ENCODE measurements at places on chromosomes 5 and 9.
A peak's percentile ranks its signal among the peaks of the same experiment; 100 is the strongest.

DNA sequence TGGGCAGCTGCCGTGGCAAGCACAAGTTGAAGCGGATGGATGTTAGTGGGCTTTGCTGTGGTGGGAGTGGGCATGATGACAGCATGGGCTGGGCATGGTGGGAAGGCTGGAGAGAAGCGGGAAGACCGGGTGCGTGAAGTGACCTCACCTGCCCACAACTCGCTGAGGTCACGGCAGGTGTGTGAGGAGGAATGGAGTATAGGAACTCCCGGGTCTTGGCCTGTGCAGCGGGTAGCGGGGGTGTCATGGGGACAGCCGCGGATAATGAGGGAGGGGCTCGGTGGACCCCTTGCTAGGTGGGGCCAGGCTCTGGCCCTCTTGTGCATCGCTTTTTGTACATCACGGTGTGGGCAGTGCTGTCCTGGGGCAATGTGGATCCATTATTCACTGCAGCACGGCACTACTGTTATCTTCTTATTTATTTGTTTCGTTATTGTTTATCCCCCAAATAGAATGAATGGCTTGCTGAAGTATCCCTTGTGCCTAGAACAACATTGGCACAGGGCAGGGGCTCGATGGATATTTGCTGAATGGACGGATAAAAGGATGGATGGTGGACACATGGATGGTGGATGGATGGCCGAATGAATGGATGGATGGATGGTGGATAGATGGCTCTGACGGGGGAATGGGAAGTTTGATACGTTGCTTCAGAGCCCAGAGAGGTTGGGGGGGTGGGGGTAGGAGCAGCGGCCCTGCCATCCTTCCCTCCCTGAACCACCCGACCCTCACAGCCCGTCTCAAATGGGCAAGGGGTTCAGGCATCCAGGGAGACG is 14.6 kb downstream of the PROP1 start:
- no peak for DNase-seq

- DNase-seq: no peak
These were observed 410.7 kb downstream of the DMRTA1 start for GRCh38 chr9:22857316-22857715.

DNA sequence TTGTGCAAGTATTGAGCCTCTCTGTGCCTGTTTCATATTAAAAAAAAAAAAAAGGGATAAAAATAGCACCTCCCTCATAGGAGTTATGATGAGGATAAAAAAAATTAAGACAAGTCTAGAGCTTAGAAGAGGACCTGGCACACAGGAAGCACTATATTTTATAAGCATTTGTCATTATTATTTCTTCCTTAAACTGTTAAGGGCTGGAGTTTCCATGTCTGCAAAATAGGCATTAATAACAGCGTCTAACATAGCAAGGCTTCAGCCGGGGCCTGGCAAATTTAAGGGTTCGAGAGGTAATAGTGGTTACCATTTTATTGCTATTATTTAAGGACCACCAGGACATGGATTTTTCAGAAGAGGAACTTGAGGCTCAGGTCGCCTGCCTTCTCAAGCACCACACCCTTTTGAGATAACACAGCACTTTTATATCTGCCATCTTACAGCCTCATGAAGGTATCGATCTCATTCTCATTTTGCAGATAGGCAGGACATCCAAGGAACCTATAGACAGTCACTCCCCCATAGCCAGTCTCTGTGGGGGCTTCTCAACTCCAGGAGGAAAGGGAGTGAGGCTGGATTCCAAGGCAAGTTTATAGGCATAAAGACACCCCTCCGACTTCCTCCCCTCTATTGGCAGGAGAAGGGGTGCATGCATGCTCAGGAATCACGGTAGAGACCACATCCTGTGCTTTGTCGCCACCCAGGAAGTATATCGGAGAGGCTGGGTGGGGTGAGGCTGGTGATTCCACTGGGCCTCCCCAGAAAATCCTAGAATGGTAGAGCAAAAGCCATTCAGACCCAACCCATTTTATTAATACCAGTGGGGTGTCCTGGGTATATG is 2.4 kb downstream of the ANXA6 start:
- no peak for DNase-seq

DNA sequence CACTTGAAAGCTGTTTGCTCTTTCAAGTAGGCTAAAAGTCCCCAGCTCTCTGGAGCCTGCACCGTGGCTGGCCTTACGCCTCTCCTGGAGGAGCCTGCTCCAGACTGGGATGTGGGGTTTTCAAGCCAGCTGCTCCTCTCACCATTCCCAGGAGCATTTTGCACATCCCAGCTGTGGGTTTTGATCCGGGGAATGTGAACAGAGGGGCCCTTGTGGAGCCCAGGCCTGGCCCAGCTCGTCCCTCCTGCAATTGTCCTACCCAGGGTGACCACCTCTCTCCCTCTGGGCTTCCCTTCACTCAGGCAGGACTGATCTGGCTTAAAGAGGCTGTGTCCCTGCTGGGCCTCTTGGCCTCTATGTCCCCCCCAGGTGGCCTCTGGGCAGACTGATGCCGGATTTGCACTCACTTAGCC is 32.5 kb upstream of the TIFAB start:
- no peak for DNase-seq

DNA sequence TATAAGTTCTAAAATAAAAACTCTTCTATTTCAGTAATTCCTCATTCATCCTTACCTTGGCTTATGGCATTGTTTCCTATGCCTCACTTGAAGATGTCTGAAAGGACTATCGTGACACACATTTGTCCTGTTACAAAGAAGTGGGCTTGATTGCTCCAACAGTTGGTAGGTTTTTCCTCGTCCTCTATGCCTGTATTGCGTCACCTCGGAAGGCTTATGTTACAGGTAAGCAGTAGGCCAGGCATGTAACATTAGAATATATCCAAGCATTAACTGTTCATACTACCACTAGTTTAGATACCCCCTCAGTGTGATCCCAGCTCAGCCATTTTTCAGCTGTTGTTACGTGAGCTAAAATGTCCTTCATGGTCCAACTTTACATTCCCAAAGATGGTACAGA is 116.7 kb downstream of the MLLT3 start:
- DNase-seq: no peak

- DNase-seq: peak; percentile 49
These were observed 23.4 kb downstream of the UBLCP1 start for GRCh38 chr5:159286420-159287035.

- DNase-seq: no peak
These were observed 216.6 kb downstream of the SGCD start for GRCh38 chr5:156543348-156544145.

GRCh38 chr9:78325343-78325742 is 28.4 kb downstream of the PSAT1 start:
- peak; percentile 44 for DNase-seq

DNA sequence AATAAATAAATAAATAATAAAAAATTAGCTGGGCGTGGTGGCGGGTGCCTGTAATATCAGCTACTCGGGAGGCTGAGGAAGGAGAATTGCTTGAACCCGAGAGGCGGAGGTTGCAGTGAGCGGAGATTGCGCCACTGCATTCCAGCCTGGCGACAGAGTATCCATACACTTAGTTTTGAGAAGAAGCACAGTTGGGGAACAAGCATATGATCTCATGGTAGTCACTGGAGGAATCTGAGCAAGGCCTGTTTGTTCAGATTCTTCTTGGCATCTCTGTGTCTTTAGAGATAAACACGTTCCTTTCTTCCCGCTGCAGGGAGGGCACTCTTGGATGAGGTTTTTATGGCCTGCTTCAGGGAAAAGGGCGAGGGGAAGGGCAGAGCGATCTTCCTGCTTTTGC is 15.6 kb upstream of the DENND1A start:
- no peak for DNase-seq

GRCh38 chr5:153347611-153348010 is 142.9 kb upstream of the GRIA1 start:
- no peak for DNase-seq

- DNase-seq: peak; percentile 75
These were observed 84.5 kb downstream of the FOXD1 start for GRCh38 chr5:73363911-73364730.

DNA sequence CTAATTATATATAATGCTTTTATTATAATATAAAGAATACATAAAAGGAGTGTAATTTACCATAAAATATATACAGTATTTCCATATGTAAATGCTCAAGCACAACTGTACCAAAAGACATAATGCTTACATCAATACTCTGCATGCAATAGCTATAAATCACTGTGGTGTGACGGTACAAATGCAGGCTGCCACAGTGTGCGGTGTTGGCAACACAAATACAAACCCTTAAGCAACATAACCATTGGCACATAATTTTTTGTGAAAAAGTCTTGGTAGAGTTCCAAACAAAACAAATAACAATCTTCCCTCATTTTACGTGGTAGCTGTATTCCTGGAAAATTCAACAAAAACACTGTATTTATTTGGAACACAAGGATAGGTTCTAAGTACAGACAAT is 1.9 kb upstream of the SHISAL2B start:
- DNase-seq: no peak

DNA sequence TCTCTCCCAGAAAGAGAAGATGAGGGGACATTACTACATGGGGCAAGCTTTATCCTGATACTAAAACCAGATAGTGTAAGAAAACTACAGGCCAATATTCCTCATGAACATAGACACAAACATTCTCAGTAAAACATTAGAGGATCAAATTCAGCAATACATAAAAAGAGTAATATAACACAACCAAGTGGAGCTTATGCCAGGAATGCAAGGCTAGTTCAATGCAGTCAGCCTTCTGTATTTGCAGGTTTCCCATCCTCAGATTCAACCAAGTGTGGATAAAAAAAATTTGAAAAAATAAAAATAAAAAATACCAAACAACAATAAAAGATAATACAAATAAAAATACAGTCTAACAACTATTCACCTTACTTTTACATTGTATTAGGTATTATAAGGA is 31.3 kb downstream of the CCDC69 start:
- DNase-seq: no peak

GRCh38 chr9:105418588-105419500 is 29.0 kb upstream of the FSD1L start:
- no peak for DNase-seq

GRCh38 chr5:15371184-15371583 is 128.8 kb upstream of the FBXL7 start:
- no peak for DNase-seq

- no peak for DNase-seq
These were observed 172.2 kb downstream of the DAB2IP start for GRCh38 chr9:121823451-121824169.

GRCh38 chr5:131262953-131263541 is 806 bp upstream of the CDC42SE2 start:
- no peak for DNase-seq

DNA sequence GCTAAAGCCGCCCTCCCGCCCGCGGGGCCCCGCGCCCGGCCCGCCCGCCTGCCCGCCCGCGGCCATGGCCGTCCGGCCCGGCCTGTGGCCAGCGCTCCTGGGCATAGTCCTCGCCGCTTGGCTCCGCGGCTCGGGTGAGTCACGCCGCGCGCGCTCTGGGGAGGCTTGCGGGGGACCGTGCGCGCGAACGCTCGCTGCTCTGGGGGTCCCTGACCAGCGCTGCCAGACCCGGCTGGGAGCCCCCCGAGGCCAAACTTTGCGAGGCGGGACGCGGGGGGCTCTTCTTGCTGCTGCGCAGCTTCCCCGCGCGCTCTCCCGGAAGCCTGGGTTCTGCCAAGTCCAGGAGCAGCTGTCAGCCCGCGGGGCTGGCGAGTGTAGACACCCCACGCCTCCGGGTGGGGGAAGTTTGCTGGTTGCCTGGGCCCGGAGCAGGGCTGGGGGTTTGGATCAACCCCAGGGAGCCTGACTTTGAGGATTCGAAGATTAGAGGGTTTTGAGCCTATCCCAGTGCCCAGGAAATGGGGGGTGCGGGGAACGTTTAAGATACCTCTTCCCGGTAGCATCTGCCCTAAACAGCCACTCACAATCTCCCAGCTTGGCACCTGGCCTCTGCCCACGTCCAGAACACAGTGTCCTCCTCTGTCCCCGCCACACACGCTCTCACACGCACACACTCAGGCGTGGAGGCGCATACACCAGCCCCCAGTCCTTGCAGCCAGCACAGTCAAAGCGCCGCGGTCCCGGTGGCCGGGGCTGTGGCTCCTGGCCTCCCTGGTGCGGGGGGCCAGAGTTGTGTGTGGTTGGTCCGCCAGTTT is 535 bp downstream of the UNC5A start:
- no peak for DNase-seq

DNA sequence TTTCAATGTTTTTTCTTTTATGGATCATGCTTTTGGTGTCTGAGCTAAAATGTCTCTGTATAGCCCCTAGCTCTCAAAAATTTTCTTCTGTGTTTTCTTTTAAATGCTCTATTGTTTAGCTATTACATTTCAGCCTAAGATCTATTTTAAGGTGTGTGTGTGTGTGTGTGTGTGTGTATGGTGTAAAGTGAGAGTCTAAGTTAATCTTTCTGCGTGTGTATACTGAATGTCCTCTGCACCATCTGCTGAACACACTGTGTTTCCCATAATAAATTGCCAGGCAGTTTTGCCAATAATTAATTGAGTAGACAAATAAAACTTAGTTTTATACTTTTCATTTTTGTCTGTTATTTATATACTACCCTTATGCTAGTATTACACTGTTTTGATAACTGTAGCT is 2096.3 kb upstream of the C9orf72 start:
- DNase-seq: no peak

GRCh38 chr9:14418941-14419937 is 105.3 kb upstream of the NFIB start:
- no peak for DNase-seq

DNA sequence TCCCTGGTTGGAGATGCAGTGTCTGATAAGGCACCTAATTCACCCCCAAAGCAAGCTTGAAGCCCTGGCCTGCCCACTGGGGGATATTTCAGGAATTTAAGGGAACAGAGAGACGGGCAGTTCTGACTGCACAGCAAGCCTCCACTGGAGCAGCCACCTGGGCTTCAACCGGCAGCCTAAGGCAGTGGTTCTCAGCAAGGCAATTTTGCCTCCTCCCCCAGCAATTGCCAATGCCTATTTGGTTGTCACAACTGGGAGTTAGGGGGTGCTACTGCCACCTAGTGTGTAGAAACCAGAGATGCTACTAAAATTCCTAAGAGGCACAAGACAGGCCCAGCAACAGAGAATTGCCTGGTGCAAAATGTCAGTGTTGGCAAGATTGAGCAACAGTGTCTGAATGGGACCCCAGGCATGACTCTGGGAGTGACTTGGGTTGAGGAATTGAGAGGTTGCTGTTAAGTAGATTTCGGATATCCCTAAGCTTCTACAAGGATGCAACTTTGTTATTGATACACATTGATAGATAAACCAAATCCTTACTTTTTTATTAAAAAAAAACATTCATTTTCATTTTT is 58.7 kb upstream of the CTSL start:
- no peak for DNase-seq

DNA sequence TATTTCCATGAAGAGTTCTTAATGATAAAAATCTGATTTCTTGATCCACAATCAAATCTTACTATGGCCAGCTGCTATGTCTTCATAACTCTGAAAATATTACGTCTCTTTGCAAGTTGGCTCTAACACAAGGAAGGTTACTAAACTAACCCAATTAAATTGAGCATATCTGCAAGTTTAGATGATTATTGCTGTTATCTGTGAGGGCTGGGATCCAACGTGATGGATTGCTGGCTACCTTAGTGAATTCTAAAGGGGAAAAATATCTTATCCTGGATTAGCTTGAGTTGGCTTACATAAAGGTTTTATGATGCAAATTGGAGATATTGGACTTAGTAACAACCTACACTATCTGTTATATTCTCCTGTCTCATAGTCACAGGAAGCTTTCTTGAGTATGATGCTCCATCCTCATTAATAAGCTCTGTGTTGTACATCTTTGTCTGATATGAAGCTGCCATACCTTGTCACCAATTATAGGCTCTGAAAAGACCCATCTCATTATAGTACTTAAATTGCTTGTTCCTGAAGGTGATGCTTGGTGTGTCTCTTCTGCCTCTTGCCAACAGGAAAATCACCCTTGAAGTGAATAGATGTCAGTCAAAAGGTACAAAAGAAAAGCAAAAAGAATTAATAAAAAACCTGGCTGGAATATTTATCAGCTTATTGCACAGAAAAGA is 733.0 kb upstream of the MEF2C start:
- no peak for DNase-seq

- peak; percentile 81 for DNase-seq
These were observed 330.7 kb downstream of the PDE4D start for GRCh38 chr5:59562756-59563389.

All from fibroblast of gingiva (primary cell).